NCI-H2107 (cell line): ENCODE measurements at places on chromosomes 5 and 9.

GRCh38 chr5:172871982-172872381 lies 37.9 kb downstream of the ERGIC1 start:
- no peak for DNase-seq

GRCh38 chr5:54658010-54658409 lies 140.5 kb downstream of the SNX18 start:
- no peak for DNase-seq

DNA sequence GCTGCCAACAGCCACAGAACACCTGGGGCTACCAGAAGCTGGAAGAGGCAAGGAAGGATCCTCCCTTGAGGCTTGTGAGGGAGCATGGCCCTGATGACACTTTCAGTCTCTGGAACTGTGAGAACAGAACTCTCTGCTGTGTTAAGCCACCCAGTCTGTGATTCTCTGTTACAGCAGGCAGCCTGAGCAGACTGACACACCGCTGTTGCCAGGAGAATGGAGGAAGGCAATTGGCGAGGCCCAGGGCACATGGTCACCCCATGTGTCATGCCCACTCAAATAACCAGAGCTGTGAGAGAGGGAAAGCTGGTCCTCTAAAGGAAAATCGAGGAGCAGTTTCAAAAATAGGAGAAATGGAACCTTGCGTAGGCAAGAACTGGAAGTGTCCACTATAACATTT lies 12.0 kb upstream of the KIF4B start:
- no peak for DNase-seq

- DNase-seq = peak; percentile 36
These were observed 9.3 kb downstream of the ZNF622 start for GRCh38 chr5:16456103-16456832.

DNA sequence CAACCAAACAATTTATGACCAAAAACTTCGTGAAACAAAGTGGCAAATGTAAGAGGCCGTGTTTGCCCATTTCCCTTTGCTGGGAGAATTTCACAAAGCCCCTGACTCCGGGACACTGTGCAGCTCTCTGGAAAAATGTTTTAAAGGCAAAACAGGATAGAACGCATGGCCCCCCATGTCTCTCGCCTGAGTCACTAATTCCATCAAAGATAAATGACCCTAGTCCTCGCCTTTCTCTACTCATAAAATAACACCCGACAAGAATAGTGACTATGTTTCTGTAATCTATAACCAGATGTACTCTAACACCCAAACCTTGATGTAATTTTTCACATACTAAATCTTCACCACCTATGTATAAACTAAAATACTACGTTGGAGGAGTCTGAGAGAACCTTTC lies 55.7 kb upstream of the SAP30L start:
- no peak for DNase-seq

- no peak for DNase-seq
These were observed 28.5 kb downstream of the DPYSL3 start for GRCh38 chr5:147481376-147481775.

GRCh38 chr9:16996901-16997491 lies 126.5 kb upstream of the BNC2 start:
- DNase-seq = no peak

- DNase-seq = no peak
These were observed 34.6 kb downstream of the SKIC3 start for GRCh38 chr5:95520206-95520605.
